Stimulated activated CD8-positive, alpha-beta memory T cell treated with anti-CD3 and anti-CD28 coated beads, Interleukin-7, amount 100 ng/mL, for 4 hours (primary cell): ENCODE measurements at places on chromosomes 7 and 10.

- no peak for DNase-seq
These were observed 51.7 kb upstream of the KCNMA1 start for GRCh38 chr10:77689339-77689738.

GRCh38 chr10:50387007-50387731, 135.9 kb upstream of the ASAH2 start:
- DNase-seq: no peak

DNA sequence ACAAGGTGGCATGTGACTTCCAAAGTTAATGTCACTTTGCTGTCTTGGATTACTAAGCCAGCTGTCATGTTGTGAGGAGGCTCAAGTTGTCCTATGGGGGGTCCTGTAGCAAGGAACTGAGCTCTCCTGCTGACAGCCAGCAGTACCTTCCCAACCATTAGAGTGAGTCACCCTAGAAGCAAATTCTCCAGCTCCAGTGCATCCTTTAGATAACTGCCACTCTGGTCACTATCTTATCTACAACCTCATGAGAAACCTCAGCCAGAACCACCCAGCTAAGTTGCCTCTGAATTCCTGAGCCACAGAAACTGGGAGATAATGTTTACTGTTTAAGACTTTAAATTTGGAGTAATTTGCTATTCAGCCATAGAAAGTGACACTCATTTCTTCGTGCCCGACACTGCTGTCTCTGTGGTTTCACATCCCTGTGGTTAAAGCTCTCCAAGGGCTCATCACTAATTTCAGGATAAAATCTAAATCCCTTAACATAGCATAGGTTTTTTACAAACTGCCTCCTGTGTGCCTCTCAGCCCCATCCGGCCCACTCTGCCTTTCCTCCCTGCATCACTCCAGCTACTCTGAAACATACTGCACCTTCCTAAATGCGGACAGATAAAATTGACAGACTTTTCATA, 83.5 kb downstream of the PRR15 start:
- no peak for DNase-seq

DNA sequence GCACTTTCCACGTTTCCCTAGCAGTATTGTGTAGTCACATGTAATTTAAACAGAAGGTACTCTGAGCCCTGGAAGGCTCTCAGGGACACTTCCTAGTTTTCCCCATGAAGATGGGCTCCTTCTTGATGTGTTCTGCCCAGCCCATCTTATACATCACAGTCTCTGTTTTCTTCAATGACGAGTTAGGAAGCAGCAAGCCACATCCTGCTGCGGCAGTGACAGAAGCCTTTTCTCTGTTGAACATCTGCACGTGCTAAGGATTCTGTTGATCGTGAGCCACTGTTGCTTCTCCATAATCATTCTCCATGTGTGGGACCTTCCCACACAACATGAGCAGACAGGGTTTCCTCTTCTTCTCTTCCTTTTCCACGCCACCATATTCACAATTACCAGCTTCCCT, 298.0 kb upstream of the IMMP2L start:
- no peak for DNase-seq

GRCh38 chr7:41599760-41600159, 103.1 kb downstream of the INHBA start:
- no peak for DNase-seq

DNA sequence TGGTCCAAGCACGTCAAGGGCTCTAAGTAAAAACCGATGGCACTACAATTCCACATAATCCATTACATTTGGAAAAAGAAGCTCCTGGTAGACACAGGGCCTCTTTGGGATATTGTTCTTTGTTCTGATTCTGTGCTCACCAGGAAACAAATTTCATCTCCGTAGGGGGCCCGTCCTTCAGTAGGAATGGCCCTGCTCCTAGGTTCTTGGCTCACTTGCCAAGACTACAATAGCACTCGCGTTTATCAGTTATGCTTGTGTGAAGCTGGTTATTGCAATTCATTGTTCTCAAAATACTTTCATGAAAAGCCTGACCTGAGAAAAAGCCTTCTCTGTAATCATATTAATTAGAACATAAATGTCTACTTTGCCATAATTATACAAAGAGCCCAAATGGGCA, 10.3 kb upstream of the ZC3HAV1L start:
- DNase-seq: no peak

GRCh38 chr10:122239578-122240257, 31.4 kb upstream of the BTBD16 start:
- no peak for DNase-seq

DNA sequence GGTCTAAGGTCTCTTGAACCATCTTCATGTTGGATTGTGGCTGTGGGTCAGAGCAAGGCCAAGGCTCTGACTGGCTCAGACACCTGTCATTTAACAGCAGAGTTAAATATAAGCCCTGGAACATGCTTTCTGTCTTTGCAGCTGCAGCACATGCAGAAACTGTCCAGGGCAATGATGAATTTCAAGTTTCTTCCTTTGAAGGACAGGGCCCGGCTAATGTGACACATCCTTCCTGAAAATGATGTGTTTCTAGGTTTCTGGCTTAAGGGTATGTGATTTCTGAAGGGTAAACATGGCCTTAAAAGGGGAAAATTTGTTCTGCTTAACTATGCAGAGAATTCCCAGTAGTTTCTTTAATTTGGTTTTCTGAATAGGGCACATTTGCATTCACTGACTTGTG, 34.0 kb upstream of the SLC35B4 start:
- DNase-seq: no peak

GRCh38 chr10:97782455-97783228, 10.8 kb upstream of the SFRP5 start:
- no peak for DNase-seq

- no peak for DNase-seq
These were observed 55.2 kb downstream of the CDK6 start for GRCh38 chr7:92781117-92781720.

GRCh38 chr7:132152131-132152889, 424.0 kb downstream of the PLXNA4 start:
- DNase-seq: no peak
